ENCODE measurements at places on chromosomes 5 and 9.

- H3K4me1 ChIP-seq, result no peaks in the 10 kb centered on the region
- H3K36me3 ChIP-seq, result no peaks in the 10 kb centered on the region
- no peak overlapping the region for H3K4me3 ChIP-seq
Measured at GRCh38 chr5:62974623-62975022, 396.0 kb downstream of the LRRC70 start.

- DNase-seq, result no peak
- H3K27me3 ChIP-seq, result no peaks in the 10 kb centered on the region
- H3K36me3 ChIP-seq, result no peaks in the 10 kb centered on the region
Measured at GRCh38 chr5:141605523-141606277, 13.1 kb downstream of the DIAPH1 start.

GRCh38 chr9:129887334-129888292 lies 52.4 kb downstream of the USP20 start:
- H3K27me3 ChIP-seq, result no peaks in the 10 kb centered on the region
- no peak for DNase-seq
- H3K27ac ChIP-seq, result peak overlapping the region; percentile 10
- H3K4me3 ChIP-seq, result peak overlapping the region; percentile 3
- peaks cover 24% of the 10 kb centered on the region for H3K36me3 ChIP-seq

- H3K4me3 ChIP-seq, result no peak overlapping the region
- no peak overlapping the region for H3K27ac ChIP-seq
- no peak for DNase-seq
- no peaks in the 10 kb centered on the region for H3K4me1 ChIP-seq
- H3K36me3 ChIP-seq, result no peaks in the 10 kb centered on the region
Measured at GRCh38 chr9:111348821-111349271, 18.8 kb upstream of the OR2K2 start.

- no peaks in the 10 kb centered on the region for H3K36me3 ChIP-seq
- no peak overlapping the region for H3K4me3 ChIP-seq
- no peak overlapping the region for H3K27ac ChIP-seq
- DNase-seq, result no peak
Measured at GRCh38 chr5:42842921-42843641, 31.4 kb upstream of the SELENOP start.

GRCh38 chr9:112725961-112726360 lies 8.0 kb upstream of the INIP start:
- H3K36me3 ChIP-seq, result no peaks in the 10 kb centered on the region
- H3K27ac ChIP-seq, result no peak overlapping the region
- no peak overlapping the region for H3K4me3 ChIP-seq
- no peaks in the 10 kb centered on the region for H3K27me3 ChIP-seq
- H3K4me1 ChIP-seq, result no peaks in the 10 kb centered on the region
- no peak for DNase-seq
